ENCODE measurements at places on chromosomes 12 and 14.

- peak; percentile 19 for DNase-seq
Observed at GRCh38 chr12:62776575-62776974, 158.4 kb downstream of the PPM1H start.

- peak; percentile 64 for DNase-seq
Observed at GRCh38 chr12:16531621-16532020, 74.3 kb downstream of the LMO3 start.

DNA sequence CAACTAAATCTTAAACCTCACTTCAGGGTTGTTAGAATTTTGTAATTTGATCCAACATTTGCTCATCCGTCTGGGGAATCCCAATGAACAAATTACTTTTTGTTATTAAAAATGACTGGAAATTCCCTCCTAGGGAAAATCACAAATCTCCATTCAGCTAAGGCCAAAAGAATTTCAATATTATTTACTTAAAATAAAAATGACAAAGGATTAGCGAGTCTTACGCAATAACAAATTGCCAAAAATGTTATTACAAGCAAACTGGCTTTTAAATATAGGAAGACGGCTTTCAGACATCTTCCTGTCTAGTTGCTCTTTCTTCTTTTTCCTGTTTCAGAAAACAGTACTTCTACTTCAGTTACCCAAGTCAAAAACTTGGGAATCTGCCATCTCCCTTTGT lies 92.4 kb upstream of the TSPAN8 start:
- peak; percentile 5 for DNase-seq

GRCh38 chr14:65976761-65977404 lies 509.3 kb upstream of the CCDC196 start:
- no peak for DNase-seq

DNA sequence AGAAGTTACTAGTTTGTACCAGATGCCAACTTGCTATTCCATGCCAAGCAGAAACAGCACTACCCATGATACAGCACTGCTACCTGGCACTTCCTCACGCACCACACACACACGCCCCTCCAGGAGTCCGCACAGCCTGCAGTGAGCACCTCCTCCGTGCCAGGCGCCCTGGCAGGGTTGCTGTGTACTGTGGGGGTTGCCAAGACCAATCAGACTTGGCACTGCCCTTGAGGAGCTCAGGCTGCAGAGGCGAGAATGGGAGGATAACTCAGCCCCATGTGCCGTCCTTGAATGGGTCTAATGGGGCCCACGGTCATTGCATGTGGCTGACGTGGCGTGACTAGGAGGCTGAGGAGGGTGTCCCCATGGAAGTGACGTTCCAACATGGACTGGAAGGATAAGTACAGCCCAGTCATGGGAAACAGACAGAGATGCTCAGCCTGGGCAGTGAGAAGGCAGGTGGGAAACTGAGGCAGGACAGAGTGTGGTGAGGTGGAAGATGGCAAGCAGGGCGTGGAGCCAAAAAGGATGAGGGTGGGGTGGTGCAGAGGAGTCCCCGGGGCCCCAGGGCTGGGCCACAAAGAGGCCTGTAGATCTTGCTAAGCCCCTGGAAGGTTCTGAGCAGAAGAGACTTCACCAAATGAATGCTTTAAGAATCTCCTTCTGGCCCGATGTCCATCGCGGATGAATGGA lies 65.3 kb upstream of the C14orf180 start:
- DNase-seq, result no peak

DNA sequence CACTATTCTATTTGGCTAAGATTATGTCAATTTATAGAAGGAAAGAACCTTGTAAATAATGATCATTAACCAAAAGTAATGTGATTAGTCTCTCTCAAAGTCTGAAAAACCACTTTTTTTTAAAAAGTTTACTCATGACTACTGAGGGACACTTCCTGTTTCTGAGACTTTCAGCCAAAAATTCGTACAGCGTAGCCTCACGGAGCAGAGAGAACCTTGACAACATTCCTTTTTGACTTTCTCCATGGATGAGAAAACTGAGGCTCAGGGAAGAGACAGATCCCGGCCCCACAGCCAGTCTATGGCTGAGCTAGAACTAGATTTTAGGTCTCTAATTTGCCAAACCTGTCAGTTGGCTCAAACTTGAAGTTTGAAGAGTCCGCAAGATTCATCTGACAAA lies 68.2 kb downstream of the DAD1 start:
- DNase-seq, result no peak

DNA sequence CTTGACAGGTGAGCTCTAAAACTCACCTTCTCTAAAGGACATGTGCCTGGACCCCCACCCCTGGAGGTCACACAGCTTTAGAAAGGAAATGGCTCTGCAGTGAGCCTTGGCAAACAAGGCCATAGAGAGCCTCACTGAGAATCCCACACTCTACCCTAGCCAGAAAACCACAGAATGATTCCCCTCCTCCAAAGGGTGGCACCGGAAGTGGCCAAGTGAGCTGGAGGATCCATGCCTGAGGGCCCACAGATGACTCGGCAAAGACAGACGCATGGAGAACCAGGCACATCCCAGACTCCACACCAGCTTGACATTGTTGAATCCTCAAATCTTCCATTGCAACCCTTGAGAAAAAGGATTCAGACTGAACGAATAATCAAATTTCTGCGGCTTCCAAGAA lies 54.2 kb upstream of the PTHLH start:
- DNase-seq, result peak; percentile 92

DNA sequence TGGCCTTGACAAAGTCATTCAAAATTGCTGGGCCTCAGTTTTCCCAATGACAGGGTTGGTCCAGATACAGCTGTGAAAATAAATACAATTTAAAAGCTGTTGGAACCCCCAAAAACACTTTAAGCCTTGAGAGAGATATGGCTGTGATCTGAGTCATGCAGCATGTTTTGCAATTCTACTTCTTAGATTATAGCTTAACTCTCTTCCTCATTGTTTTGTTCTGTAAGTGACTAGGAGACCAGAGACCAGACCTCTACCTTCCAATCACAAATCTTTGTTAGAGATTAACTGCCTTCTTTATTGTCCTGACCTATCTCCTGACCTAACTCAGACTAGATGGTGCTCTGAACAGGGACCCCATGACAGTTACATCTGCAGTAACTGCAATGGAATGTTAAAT lies 198.1 kb downstream of the STXBP6 start:
- no peak for DNase-seq

GRCh38 chr12:14402697-14403096 lies 37.2 kb downstream of the ATF7IP start:
- no peak for DNase-seq

DNA sequence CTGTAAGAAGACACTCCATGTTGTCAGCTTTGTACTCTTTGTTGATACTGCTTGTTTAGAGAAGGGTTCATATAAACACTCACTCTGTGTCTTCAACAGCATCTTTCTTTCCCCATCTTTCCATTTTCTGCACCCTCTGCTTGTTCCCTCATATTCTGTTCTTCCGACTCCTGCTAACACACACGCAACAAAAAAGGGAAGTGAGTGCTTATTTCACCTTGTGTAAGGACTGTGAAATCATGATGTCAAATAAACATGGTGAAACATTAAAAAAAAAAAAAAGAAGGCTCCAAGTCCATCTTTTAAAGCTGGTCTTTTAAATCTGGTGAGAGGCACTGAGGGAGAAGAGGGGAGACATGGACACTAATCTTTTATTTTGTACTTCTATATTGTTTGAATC lies 145.4 kb downstream of the RPAP3 start:
- DNase-seq, result no peak

DNA sequence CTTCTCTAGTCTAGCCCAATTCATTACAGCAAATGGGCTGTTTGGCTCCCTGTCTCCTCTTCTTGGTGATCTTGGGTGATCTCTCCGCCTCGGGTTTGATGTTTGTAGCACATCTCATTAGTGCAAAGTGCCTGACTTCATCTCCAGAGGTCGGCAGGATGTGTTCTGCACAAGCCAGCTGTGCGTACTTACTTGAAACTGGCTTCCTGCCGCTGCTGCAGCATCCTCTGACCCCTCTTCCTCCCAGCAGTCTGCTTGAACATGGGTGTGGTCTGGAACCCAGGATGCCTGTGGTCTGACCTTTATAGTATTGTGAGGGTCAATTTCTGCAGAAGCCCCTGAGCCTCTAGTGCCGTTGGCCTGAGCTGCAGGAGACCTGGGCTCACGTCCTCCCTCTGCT lies 99.2 kb downstream of the BEGAIN start:
- no peak for DNase-seq
